ENCODE measurements at places on chromosomes 5 and 9. TPM values are rescaled to one million over a fixed set of nuclear protein-coding genes. Genes with fewer than 3 reads are reported as not detected.

DNA sequence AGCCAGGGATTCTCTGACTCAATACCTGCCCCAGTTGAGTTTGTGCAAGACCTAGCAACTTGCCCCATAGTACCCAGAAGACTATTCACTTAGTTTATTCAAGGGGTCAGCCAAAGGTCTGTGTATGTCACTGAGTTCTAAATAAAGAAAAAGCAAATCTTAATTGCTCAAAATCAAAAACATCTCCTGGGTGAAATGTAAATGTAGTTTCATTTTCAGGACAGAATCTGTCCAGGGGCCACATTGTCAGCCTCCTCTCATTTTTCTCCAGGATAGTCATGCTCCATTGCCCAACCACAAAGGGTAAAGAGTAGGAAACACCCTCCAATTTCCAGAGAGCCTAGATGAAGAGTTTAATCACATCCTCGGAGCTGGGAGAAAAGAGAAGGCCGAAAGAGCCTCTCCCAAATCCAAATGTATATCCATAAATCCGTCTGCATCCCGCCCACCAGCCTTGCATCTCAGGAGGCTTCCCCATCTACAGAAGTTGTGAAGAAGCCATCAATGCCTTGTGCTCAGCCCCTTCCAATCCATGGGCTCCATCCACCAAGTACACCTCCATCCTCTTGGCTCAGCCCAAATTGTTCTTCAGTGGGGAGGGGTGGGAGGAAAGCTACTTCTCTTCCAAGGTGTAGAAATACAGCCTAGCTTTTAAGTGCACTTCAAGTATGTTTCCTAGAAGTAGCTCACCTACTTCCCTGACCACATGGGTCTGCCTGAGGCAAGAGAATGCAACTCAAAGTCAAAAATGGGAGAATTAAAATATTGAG lies 26.9 kb downstream of the ADAM19 start:
- DNase-seq, result no peak

GRCh38 chr5:85703296-85703695 lies 914.4 kb upstream of the COX7C start:
- DNase-seq, result no peak

DNA sequence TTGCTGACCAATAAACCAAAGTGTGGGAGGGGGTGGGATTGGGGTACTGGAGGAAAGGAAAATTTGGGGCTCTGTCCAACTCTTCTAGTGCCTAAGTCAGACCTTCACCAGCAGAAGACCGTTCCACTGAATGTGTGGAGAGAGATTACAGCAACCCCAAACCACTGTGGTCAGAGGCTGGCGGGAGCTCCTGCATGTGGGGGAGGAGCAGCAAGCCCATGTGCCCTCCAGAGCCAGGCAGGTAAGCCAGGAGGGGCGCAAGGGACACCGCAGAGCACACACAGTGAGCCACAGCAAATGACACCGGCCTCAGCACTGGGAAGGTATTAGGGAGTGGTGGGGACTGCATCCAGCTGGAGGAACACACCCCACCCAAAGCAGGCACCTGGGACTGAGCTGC lies 62.9 kb downstream of the SMIM23 start:
- DNase-seq, result no peak

The PLPP7 gene
- 0.65 TPM for total RNA-seq

- no peak for DNase-seq
Observed at GRCh38 chr9:109417585-109418544, 80.2 kb downstream of the PTPN3 start.

DNA sequence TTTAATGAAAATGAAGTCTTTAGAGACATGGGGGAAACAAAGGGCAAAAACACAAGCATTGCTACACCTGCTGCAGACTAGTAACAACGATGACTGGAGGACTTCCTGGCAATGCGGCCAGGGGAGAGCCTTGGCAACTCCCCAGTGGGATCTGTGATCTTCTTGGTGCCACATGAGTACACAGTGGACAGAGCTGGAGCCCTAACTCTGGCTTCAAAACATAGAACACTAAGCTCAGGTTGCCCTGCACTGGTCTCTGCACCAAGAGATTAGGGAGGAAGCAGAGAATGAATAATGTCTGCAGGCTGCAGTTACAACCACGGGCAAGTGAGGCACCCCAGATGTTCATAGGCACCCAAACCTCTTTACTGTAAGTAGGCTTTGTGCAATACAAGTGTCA lies 91.1 kb downstream of the MRPS27 start:
- no peak for DNase-seq

DNA sequence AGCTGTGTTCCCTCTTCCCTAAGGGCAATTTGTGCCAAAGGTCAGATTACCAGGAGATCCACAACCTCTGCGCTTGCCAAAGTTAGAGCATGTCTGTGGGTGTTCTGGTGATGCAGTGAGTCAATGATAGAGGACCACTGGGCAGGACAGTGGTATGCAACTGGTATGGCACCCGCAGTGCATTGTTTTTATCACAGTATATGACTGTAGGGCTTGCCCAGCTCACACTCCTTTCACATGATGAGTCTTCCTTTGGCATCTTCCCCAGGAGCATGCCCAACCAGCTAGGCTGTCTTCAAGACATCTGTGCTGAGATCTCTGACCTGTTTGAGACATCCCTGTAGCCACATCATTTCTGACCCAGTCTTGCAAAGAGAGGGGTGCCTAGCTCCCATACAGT lies 1650.0 kb upstream of the CDH6 start:
- DNase-seq, result no peak

GRCh38 chr5:143405063-143405848 lies 1.8 kb upstream of the NR3C1 start:
- DNase-seq, result peak; percentile 92

GRCh38 chr5:93252165-93252564 lies 328.9 kb downstream of the NR2F1-AS1 start:
- DNase-seq, result no peak
